ENCODE measurements at places on chromosomes 3 and 15.

GRCh38 chr15:35443376-35443775 lies 102.6 kb downstream of the DPH6 start:
- DNase-seq: no peak

DNA sequence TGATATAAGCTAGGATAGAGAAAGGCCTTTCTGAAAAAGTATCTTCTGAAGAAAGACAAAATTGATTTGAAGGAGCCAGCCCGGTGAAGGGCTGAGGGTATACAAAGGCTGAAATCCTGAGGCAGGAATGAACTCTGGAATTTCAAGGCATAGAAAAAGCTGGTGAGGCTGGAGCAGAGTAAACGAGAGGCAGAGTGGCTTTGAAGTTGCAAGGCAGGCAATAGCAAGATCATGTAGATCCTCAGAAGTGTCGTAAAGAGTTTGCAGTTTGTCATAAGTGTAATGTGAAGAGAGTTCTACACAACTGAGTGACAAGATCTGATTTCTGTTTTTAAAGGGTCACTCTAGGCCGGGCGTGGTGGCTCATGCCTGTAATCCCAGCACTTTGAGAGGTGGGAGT lies 69.0 kb downstream of the HMG20A start:
- DNase-seq: no peak

DNA sequence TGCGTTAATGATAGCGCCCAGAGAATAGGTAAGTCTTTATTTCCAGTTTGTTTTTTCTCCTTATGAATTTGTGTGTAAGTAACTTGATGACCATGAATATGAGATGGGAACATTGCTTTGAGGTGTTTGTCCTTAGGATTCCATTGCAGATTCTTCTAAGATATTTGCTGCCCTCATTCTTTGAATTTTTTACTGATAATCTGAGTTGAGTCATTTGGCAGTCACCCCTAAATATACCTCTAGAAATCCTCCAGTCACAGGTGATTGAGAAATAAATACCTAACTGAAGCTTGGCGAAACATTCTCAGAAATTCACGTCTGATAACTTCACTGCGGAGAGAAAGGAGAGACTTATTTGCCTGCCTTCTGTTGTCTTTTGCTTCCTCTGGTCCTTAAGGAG lies 345.5 kb downstream of the SQOR start:
- DNase-seq: no peak

DNA sequence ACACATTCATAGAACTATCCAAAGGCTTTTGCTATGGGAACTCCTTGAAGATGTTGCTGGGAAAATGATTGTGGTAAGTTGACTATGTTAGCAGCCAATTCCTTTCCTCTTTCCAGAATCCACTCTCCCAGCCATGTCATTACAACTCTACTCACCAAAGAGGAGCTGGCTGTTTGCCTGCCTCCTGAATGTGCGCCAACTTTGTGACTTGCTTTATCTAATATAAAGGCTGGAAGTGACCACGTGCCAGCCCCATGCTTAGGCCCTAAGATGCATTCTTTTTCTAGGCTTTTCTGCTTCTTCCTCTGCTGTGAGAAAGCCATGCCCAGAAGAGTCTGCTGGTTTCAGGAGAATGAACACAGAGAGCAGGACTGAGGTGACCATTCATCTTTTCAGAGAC lies 182.2 kb downstream of the GABRB3 start:
- no peak for DNase-seq

DNA sequence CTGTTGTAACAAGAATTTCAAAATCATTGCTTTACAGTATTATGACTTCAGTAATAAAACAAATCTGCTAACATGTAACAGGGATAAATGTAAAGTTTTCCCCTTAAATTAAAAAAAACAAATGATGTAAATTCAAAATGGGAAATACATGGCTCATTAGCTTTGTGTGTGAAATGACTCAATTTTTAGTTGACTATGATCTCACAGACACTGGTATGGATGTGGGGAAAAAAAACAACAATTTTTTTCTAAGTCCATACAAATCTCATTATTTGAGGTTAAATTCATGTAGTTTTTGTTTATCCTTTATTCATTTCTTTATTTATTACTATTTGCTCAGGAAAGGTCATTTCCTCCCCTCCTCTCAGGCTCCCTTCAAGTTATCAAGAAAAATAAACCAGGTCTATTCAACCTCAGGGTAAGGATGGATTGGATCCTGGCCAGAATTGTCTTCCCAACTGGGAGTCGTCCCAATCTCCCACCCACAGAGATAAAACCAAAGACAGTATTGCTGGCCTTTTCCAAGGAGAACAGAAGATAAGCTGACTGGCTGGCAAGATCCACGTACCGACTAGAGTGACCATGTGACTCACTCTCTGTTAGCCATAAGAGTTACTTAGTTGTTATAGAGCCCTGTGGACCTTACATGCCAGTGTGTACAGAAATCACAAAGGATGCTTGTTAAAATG lies 373.3 kb downstream of the GAP43 start:
- DNase-seq: no peak

GRCh38 chr3:184713040-184713355 lies 1.1 kb upstream of the MAGEF1 start:
- no peak for DNase-seq

GRCh38 chr3:190811775-190812480 lies 50.6 kb downstream of the GMNC start:
- DNase-seq: no peak

- DNase-seq: no peak
These were observed 386.6 kb downstream of the DIPK2A start for GRCh38 chr3:144358191-144358590.

DNA sequence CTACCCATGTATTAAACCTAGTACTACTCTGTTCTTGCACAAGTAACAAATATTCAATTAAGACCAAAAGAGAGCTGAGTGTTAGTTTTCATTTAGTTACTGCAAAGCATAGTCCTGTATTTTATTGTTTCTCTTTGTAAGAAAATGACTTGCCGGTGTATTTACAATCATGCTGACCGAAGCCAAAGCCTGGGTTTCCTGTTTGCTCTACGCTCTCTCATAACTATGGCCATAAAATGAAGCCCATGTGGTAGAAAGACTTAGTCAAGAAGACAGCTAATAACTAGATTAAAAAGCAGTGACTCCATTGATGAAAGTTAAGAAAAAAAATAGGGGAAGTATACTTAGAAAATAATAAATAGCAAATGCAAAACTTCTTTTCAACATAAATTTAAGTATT lies 479.9 kb downstream of the CNTN4 start:
- no peak for DNase-seq

DNA sequence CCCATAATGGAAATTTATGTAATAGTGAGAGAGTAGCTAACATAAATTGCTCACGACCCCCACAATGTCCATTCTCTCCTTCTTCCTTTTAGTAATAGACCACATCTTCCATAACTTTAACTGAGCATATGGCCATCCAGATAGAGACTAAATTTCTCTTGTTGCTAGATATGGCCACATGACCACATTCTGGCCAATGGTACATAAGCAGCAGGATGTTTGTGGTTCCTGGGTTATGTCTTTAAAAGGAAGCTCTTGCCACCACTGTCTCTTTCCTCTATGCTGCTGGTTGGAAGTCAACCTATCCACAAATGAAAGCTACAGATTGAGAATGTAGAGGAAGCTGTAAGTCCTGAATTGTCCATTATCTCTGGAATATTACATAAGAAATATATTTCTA lies 59.7 kb upstream of the NPHP3 start:
- DNase-seq: no peak

DNA sequence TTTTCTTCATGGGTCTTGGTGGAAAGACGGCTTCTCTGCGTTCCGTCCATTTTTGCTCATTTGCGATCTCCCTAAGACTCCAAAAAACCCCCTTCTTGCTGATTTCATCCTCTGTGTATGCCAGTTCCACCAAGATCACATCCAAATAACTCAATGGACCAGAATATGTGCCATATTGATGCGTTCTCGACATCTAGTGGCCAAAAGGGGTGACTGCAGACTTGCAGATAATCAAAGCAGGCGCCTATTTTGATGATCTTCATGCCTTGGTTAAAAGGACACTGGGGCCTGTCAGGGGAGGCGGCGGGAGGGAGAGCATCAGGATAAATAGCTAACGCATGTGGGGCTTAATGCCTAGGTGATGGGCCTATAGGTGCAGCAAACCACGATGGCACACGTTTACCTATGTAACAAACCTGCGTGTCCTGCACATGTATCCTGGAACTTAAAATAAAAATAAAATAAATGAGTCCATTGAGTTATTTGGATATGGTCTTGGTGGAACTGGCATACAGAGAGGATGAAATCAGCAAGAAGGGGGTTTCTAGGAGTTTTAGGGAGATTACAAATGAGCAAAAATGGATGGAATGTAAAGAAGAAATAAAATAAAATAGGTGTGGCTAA lies 104.2 kb upstream of the RAD18 start:
- DNase-seq: peak; percentile 75

DNA sequence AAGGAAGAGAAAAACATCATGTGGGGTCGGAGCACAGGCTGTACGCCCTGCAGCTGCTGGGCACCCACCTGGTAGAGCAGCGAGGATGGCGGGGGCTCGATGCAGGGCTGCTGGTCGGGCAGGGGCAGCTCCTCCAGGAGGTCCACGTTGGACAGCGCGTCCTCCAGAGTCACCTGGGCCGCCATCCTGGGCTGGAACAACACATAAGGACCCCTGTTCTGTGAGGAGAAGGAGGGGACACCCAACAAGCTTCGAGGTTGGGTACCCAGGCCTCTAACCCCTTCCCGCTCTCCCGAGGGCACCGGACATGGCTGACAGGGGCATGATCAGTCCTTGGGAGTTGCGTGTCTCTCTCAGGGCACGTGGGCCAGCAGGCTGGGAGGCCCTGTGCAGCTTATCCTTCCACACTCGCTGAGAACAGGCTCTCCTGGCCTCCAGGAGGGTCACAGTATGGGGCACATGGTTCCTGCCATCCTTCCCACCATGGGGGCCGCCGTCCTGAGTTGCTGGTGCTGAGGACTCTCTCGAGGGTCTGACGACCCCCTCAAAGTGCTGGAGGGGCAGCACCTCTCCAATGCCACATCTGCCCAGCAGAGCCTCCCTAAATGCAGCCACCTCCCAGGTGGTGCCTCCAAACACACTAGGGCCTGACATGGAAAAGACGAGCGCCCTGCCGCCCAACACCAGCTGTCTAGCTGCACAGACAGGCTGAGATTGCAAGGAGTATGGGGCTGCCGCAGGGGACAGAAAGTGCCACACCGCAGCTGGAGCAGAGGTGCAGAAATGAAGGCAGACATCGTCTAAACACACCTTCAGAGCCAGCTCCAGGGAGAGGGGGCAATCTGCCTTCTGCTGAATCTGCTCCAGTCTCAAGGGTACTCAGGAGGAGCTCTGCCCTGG lies 32.8 kb downstream of the CYFIP1 start:
- no peak for DNase-seq

- DNase-seq: no peak
These were observed 91.2 kb downstream of the DUT start for GRCh38 chr15:48422401-48422800.

DNA sequence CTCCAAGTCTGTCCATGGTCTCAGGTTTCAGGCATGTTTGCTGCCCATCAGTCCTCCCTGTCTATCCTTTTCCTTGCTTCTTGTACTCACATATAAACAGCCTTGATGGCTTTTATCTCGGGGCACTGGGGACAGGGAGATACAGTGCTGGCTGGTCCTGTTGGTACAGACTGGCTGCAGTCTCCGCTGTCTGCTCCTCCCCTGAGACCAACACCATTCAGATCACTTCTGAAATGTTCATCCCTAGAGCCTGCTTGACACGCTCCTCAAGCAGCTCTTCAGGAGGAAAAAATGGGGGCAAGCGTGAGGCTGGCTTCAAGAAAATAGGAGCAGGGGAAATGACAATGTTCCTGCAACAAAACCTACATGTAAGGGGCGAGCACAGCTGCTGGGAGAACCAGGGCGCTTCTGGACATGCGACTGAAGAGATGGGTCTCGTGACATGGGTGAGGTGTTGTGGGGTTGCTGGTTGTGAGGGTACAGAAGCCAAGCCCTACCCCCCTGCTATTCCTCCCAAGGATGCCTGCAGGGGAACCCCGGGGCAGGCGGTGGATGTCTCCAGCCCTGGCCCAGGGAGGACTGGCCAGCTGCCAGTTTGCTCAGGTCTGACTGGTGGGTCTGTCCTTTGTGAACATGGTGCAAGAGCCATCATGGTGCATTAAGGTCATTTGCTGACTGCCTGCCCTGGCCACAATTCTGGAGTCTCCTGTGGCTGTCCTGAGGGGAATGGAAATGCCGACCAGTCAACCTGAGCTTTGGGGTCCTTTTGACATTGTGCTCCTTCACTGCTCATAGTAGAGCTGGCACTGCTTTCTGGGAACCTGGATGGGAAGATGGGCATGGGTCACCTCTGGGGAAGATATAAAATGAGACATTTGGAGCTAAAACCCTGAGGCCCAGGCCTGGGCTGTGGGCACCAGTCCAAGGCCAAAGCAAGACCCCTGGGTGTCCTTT lies 40.1 kb downstream of the KY start:
- no peak for DNase-seq

GRCh38 chr3:129433565-129433964 lies 5.1 kb upstream of the EFCAB12 start:
- no peak for DNase-seq

GRCh38 chr3:184526088-184526433 lies 35.5 kb upstream of the EPHB3 start:
- DNase-seq: peak; percentile 52

GRCh38 chr15:82750831-82751180 lies 41.1 kb upstream of the AP3B2 start:
- no peak for DNase-seq

GRCh38 chr15:67253549-67254237 lies 768 bp downstream of the AAGAB start:
- no peak for DNase-seq

GRCh38 chr15:57884936-57885335 lies 178.4 kb downstream of the POLR2M start:
- no peak for DNase-seq
